Large intestine (tissue), 12 donors: ENCODE measurements at places on chromosomes 7 and 10.

DNA sequence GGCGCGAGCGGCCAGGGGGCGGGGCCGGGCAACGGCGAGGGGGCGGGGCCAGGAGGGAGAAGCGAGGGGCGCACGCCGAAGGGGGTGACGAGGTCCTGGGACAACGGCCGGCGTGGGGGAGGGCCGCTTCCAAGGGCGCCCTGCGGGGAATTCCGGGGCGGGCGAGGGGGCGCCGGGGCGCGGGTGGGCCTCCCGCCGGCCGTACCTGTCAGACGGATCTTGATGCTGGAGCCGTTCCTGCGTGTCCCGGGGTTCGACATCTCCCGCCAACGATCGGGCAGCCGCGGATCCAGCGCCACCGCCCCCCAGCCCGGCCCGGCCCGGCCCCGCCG, 421 bp downstream of the SMURF1 start:
- no peak for DNase-seq

DNA sequence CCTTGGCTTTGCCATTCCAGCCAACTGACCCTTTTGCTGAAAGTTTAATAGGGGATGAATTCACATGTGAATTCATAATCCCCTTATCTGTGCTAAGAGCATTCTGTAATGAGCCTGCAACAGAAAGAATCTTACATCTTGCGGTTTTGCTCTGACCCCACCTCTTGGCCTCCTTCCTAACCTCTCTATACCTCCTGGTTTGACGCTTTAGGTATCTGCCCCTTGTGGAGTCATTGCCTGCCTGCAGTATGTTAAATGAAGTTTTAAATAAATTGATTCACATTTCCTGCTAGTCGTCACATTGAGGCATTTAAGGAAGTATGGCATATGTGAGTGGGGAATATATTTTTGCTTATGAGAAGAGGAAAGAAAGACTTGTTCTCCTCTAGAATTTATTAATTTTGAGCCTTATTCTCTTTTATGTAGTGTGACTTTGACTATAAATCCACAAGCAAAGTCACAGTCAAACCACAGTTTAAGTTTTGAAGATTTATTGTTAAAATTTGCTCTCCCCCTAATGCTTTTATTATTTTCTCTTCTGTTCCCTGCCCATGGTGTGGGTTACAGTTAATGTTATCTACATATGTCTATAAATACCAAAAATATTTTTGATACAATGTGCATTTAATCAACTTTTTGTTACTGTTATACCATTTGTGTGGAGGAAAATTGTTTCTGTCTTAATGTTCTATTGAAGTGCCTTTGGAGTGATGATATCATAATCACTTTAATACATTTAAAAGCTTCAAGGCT, 60.9 kb downstream of the LRMDA start:
- DNase-seq, result no peak

DNA sequence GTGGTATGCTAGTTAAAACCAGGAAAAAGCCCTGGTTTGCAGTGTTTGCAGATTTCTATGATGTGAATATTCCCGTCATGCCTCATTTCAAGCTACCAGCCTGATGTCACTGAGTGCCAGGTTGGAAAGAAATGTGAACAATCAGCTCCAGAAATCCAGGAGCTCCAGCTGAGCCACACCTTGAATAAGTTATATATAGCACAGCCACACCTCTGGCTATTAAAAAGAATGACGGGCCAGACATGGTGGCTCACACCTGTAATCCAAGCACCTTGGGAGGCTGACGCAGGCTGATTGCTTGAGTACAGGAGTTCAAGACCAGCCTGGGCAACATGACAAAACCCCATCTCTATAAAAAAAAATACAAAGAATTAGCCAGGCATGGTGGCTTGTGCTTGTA, 18.7 kb upstream of the SLF2 start:
- no peak for DNase-seq

DNA sequence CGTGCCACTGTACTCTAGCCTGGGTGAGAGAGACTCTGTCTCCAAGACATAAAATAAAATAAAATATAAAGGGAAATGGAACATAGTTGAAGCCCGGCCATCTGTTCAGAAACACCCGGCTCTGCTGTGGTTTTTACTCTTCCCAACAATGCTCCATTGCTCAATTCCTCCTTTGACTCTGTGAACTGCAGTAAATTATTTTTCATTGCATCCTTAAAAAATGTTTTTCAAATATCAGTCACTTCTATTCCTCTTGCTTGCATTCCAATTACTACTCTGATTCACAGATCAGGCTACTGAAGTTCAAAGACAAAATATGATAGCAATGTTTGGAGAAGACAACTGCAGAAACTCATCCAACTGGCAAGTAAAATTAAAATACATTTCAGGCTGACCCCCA, 983.0 kb downstream of the SORCS1 start:
- DNase-seq, result no peak

GRCh38 chr10:61448841-61449600, 4.2 kb downstream of the TMEM26 start:
- no peak for DNase-seq

- no peak for DNase-seq
Measured at GRCh38 chr7:139603896-139604295, 80.4 kb downstream of the CLEC2L start.

- no peak for DNase-seq
Measured at GRCh38 chr10:30510184-30510931, 76.4 kb downstream of the MAP3K8 start.

GRCh38 chr10:33412653-33413361, 78.3 kb upstream of the NRP1 start:
- no peak for DNase-seq

DNA sequence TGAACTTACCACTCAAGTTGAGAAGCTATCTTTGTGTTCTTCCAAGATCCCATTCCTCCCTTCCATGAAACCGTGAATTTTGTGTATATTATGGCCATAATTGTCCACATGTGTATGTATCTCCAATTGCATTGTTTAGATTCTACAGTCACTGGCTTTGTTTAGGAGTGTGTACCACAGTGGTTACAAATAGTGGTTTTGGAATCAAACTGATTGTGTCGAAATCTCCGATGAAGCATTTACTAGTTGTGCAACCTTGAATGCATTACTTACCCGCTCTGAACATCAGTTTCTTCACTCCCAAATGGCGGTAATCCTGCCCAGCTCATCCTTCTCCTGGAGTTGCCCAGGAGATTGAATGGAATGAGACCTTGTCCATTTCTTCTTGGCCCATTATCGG, 145.0 kb upstream of the ZNF32 start:
- no peak for DNase-seq

DNA sequence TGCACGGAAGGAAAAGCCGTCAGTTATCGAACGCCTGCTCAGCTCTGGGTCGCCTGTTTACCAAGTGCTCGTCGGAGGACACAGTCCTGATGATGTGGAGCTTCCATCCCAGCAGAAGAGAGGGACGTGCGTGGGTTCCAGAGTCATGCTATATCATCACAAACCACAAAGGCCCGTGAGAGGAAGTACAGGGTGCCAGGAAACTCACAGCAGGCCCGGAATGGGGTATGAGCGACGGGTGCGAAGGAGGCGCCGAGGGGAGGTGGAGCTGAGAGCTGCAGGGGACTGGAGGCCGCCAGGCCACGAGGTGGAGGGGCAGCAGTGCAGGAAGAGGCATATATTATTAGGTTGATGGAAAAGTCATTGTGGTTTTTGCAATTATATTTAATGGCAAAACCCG, 102.5 kb downstream of the ACTR3B start:
- no peak for DNase-seq

- DNase-seq, result no peak
Measured at GRCh38 chr10:132565516-132566209, 28.1 kb downstream of the INPP5A start.

- DNase-seq, result no peak
Measured at GRCh38 chr7:90681336-90682022, 85.4 kb downstream of the CDK14 start.

DNA sequence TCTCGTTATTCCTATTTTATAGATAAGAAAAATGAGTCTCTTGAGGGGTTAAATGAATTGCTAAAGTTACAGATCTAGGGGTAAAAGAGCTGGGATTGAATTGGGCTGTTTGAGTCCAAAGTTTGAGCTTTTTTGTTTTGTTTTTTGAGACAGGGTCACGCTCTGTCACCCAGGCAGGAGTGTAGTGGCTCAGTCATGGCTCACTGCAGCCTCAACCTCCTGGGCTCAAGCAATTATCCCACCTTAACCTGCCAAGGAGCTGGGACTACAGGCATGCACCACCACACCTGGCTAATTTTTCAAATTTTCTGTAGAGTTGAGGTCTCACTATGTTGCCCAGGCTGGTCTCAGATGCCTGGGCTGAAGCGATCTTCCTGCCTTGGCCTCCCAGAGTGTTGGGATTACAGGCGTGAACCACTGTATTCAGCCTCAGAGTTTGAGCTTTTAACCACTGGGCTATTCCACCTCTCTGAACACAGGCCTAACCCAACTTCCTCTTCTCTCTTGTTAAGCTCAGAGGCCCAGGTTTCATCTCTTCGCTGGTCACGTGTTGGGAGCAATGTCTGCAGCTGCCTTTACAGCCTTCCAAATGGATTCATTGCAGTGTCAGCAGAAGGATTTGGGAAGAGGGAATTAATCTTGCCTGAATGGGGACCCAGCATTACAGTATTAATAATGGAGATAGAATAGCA, 8.0 kb downstream of the SUFU start:
- peak; percentile 26 for DNase-seq

- no peak for DNase-seq
Measured at GRCh38 chr10:42878821-42879195, 96.2 kb downstream of the BMS1 start.

DNA sequence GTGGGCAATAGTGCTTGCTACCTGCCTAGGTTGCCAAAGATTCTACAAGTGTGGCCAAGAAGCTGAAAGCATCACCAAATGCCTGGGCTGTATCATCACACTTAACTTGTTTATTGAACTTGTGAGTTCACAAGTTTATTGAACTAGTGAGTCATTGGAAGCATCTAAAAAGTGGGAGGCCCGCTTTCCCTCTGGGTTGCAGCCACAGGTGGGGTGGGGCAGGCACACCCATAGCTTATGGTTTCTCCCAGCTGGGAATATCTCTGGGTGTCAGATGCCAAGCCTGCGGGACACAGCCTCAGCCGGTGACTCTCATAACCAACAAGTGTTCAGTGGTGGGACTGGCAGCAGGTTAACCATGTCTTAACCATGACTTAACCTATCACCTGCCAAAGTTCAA, 145.9 kb upstream of the FAM13C start:
- no peak for DNase-seq

- no peak for DNase-seq
Measured at GRCh38 chr10:73553761-73554160, 37.4 kb downstream of the USP54 start.

DNA sequence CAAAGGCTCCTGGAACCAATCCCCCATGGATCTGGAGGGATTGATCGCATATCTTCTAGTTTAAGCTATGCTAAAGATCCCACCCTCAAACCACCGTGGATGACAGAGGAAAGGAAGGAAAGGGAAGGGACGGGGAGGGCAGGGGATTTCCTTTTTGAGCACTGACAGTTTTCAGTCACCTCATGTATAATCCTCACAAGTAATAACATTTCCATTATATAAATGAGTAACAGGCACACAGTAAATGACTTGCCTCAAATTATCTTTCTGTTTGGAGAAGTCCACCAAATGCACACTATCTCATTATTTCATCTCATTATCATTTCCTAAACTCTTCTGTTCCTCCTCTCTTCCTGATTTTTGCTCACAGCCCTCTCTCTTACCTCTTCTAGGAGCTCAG, 127.1 kb upstream of the AOAH start:
- no peak for DNase-seq

DNA sequence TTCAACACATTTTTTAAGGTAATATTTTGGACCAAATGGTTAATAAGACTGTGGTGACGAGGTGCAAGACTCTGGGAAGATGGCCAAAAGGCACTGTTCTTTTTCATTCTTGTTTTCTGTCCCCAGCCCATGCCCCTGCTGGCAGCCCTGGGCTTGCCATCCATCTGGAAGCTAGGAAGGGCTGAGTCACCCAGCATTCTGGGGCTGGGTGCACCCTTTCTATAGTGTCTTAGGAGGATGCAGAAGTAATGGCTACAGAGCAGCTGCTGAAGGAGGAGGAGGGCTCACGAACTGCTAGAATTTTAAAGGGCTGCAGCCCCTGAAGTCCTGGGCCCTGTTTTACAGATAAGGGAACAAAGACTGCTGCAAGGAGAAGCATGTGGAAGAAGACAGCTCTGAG, 42.8 kb upstream of the ZNF32 start:
- DNase-seq, result no peak

- DNase-seq, result no peak
Measured at GRCh38 chr10:79025199-79025832, 43.5 kb upstream of the ZMIZ1 start.

DNA sequence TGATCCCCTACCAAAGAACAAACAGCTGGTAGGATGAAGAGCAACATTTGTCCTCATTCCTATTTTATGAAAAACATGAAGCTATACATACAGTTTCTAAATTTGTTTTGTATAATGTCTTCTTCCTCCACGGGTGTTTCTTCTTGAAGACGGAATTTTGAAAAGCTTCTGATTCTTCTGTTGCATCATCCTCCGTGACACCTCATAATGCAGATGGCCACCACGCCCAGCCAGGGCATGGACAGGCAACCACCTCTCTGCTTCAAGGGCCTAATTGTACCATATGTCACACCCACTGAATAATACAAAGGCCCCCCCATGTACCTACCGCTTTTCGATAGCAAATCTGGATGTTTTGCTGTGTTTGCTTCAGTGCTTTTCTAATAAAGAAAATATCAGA, at the start of gene SUN3:
SUN3 (minus strand) TSS at position 170 of the 400 bp plus-strand sequence; CDS start at position 1, 169 bp downstream.
- no peak for DNase-seq

DNA sequence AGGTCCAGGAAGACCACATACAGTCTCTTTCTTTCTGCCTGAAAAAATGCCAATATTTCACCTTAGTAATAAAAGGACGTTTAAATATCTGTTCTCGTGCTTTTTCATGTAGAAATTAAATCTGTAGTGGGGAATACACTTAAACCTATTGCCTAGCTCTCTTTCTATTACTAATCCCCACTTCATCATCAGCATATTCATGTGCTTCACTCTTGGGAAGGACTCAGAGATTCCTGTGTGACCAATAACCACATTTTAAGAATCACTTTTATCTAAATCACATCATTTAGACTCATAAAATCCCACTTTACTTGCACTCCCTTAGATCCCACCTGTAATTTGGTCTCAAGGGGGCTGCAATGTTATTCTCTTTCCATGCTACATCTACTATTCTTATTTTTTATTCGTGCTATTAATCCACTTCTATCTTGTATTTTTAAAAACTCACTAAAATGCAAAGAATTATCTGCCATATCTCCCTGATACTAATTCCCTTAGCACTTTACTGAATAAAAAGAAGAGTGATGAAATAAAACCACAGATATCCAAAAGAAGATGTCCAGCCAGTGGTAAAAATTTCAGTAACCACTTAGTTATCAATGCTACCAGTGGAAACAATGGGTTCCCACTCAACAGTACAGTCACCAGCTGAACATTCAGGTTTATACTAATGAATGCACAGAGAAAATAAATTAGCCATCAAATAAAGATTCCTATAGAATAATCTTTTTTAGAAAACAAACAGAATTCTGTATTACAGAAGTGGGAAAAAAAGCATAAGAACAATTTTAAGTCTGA, 102.1 kb downstream of the PPP1R17 start:
- DNase-seq, result no peak
